Kidney glomerular epithelial cell (primary cell): ENCODE measurements at places on chromosomes 3 and 15.

DNA sequence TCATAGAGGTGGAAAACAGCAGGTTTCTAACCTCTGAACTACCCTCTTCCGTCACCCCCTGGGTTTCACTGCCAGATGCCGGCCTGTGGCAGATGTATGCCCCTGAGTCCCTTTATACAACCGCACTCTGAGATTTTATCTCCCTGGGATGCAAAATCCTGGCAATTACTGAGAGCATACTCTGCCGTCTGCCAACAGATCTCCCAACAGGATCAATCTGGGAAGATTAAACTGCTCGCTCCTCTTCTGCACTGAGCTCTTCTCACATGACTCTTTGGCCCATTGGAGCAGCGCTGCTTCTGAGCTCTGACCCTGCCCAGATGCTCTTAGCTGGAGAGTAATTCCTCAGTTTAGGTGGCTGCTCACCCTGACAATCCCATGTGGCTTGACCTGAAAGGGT lies 133.2 kb downstream of the LIPC start:
- no peak for DNase-seq

GRCh38 chr15:57405133-57405532 lies 28.8 kb downstream of the CGNL1 start:
- no peak for DNase-seq

GRCh38 chr3:153043729-153044328 lies 118.2 kb upstream of the RAP2B start:
- no peak for DNase-seq

GRCh38 chr3:146160321-146160963 lies 542 bp downstream of the PLOD2 start:
- DNase-seq = peak; percentile 59

DNA sequence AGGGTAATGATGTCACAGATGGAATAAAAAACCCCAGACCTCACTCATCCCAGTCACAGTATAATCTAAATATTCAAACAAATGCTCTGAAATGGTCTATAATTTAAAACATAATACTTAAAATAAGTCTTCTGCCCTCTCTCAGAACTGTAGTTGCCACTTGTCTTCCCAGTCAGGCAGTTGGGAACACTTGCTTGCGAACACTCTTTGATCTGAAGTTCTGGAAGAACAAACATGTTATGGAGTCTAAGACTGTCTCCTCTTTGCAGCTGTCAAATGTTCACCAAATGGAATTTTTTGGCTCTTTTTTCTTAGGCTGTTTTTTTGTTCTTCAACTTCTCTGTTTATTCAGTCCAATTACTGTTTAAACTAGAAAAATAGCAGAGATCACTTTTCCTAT lies 711.1 kb upstream of the GOLIM4 start:
- no peak for DNase-seq

- DNase-seq = no peak
These were observed 12.6 kb upstream of the INSYN1 start for GRCh38 chr15:73765778-73766177.

DNA sequence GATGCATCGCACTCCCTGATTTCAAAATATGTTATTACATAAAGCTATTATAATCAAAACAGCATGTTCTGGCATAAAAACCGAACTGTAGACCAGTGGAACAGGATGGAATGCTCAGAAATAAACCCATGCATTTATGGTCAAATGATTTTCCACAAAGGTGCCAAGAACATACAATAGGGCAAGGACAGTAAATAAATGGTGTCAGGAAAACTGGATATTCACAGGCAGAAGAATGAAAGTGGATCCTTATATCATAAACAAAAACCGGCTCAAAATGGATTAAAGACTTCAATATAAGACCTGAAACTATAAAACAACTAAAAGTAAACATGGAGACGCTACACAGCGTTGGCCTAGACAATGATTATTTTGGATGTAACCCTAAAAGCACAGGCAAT lies 22.6 kb downstream of the USP50 start:
- DNase-seq = no peak

DNA sequence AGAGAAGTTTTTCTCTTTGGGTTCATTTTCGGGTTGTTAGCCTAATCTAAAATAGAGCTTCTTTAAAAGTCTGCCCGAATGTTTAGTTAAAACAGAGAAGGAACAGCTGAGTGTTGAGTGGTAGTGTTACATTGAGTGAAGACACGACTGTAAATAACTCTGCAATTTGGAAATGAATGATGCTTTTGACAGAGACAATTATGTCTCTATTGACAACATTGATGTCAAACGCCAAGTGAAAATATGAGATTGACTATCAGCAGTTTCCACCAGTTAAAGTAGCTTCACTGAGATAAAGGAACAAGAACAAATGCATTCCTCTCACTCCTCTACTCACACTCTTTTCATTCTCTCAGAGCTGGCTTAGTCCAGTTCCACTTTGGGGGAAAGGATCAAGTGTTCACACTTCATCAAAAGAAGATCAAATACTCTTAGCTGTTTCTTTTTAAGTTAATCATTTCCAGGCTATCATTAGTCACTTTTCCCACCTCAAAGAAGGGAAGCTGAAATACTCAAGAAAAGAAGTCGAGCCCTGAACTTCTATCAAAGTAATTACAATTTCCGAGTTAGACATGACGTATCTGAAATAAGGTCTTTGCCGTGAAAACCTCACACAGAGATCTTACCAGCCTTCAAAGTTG lies 399.1 kb upstream of the DPH6 start:
- no peak for DNase-seq

- no peak for DNase-seq
These were observed 30.8 kb downstream of the ST3GAL6 start for GRCh38 chr3:98793971-98794370.

- DNase-seq = no peak
These were observed 26.1 kb downstream of the ITGB5 start for GRCh38 chr3:124861041-124861440.

GRCh38 chr3:192848371-192849233 lies 69.1 kb downstream of the MB21D2 start:
- DNase-seq = no peak

GRCh38 chr3:195932418-195933043 lies 24.2 kb upstream of the TNK2 start:
- no peak for DNase-seq
